EL (cell line): ENCODE measurements at places on chromosomes 3 and 15.

DNA sequence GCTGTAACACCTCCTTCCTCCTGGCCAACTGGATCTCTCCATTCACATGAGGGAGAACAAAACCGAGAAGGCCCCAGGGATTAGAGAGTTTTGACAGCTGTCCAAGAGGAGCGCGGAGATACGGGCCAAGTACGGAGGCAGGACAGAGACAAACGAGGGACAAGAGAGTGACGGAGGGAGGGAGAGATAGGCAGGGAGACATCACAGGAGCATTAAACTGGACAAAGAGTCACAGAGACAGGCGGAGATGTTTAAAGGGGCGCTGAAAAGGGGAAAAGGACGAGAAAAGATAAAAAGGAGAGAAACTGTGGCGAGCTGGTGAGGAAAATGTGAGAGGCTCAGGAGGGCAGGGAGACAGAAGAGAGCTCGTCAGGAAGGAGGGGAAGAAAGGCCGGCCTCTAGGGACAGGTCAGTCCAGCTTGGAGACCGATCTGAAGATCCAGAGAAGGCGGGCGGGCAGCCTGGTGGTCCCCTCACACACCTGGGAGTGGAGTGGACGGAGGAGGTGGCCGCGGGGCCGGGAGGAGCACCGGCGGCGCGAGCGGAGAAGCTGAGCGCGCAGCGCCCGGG is 40.5 kb upstream of the ROPN1 start:
- DNase-seq = peak; percentile 12

GRCh38 chr15:67512140-67512539 is 8.8 kb upstream of the C15orf61 start:
- peak; percentile 26 for DNase-seq

- DNase-seq = no peak
Observed at GRCh38 chr3:53940623-53941022, 49.0 kb upstream of the SELENOK start.

DNA sequence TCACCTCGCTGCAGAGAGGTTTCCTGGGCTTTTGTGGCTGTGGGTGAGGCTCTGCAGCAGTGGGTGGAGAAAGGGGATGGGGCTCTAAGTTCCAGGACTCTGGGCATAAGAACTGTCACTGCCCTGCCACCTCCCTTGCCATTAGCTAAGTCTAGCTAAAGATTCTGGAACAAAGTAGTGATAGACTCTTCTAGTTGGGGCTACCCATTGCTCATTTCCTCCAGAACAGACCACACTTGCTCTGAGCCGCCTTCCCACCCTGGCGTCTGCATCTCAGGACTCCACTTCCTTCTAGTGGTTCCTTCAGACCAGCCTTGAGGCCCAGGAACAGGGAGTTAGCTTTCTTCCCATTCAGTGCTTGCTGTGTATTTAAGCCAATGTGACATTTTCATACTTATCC is 7.5 kb downstream of the ARHGAP31 start:
- DNase-seq = no peak

DNA sequence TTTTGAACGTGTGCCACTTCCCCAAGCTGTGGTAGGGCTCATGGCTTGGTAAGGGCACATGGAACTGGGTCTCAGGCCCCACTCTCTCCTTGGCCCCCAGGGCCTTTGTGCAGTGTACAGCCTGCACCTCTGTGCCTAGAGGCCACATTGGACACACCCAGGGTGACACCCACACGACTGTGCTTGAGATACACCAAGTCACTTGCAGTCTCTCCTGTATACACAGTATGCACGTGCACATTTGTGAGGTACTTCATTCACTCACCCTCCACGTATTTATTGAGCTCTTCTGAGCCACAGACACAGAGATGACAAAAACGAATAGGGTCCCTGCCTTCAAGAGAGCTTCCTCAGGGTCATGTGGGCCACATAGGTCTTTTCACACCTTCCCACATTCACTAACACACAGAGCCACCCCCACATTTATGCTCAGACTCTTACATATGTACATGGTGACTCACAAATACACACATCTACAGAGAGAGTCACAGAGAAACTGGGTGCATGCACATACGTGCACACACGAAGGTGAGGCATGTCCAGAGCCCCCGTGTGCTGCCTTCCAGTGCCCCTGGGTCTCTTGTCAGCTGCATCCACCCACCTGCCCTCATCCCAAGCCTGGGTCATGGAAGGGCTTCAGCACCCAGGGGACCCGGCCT is 9.8 kb upstream of the TMEM115 start:
- DNase-seq = no peak

- DNase-seq = no peak
Observed at GRCh38 chr15:50302581-50302980, 37.1 kb upstream of the HDC start.

DNA sequence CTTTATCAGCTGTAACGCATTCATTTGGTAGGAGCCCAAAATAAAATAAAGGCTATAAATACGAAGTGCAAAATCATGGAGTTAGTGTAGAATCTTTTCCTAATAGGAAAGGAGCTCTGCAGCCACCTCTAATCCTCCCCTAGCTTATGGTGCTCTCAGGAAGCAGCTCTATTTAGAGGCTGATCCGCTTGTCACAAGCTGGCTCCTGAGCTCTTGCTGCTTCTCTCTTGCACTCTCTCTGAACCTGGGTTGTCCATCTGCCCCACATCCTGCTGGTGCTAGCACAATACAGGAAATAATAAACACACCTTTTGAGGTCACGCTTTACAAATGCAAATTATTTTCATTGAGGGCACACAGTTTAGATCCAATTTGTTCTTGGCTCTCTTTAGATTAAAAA is 37.3 kb upstream of the BFSP2 start:
- no peak for DNase-seq

- no peak for DNase-seq
Observed at GRCh38 chr15:37733628-37734027, 200.8 kb upstream of the TMCO5A start.

GRCh38 chr3:133300102-133300501 is 99.8 kb upstream of the BFSP2 start:
- no peak for DNase-seq

DNA sequence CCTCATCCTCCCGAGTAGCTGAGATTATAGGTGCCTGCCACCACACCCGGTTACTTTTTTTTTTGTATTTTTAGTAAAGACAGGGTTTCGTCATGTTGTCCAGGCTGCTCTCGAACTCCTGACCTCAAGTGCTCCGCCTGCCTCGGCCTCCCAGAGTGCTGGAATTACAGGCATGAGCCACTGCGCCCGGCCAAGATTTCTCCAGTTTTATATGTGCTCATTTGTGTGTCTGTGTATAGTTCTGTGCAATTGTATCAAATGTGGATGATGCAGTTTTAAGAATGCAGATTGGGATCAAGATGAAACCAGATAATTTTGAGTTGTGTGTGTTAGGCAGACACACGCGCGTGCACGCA is 68.3 kb downstream of the SLCO3A1 start:
- no peak for DNase-seq

DNA sequence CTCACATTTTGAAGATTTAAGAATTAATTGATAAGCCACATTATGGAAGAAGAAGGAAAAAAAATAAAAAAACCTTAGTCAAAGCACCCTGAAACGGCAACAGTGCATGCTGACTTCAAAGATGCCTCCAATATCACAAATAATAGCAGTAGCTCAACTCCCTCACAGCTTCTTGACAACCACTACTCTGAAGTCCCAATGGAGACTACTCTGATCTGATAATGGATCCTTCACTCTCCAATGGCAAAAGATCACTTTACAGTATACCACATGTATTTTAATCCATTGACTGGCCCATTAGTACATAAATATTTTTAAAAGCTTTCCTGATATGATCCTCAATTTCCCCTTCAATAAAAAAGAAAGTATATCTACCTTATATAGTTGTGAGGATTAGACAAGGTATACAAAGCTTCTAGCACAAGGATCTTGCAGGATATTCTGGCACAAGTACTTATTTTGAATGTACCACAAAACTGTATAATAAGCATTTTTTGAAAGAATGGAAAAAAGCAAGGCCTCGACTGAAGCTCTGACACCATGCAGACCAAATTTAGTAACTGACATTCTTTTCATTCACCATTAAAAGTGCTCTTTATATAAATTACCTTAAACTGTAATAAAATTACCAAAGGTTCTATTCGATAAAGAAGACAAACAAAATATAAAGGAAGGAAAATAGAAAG is 91.9 kb downstream of the PEAK1 start:
- no peak for DNase-seq

- peak; percentile 52 for DNase-seq
Observed at GRCh38 chr15:67511606-67512005, 9.3 kb upstream of the C15orf61 start.

GRCh38 chr3:12983319-12983718 is 89.9 kb downstream of the IQSEC1 start:
- DNase-seq = no peak

DNA sequence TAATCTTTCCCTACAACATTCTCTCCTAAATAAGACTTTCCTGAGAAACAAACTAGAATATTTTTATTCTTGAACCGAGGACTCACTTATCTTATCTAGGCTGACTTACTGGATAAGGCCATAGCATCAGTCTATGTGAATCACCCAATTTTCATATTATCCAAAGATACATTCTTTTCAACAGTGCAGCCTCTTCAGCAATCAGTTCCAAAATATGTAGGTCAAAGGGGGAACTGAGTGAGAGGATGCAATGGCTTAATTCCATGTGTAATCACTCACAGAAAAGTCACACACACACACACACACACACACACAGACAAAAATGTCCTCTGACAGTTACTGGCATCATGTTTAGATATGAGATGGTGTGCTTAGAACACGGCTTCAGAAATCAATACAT is 31.5 kb upstream of the MECOM start:
- DNase-seq = no peak

DNA sequence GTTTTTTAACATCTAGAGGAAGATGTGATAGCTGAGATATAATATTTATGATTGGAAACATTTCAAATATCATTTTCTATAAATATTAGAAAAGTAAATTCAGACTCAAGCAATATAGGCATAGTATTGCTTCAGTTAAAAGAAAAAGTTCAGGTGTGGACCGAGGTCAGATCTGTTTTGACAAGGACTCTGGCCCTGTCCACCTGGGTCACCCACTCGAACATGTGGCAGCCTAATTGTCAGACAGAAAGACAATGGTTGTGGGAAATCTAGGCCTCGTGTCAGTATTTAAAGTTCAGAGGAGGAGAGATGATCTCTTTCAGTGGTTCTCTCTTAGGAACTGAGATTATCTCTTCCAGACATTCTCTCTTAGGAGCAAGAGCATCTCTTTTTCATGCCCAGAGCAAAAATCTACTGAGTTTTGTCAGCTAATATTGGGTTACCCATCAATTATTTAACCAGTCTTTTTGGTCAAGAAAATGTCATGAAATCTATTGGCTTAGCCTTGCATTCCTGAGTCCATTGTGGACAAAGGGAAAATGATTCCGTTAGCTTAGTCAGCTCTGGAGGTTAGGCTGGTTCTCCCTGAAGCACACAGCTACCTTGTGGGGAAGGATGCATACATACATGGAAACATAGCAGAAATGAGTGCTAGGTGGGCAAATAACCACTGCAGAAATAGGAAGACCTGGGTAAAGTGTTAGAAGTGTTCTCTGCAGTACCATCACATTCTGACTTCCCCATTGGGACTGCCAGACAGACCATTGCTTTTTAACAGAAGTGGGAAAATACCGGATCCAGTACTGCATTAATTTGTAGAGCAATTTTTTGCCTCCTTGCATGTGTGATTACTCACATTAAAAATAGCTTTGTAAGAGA is 343.3 kb downstream of the GRM7 start:
- DNase-seq = no peak

GRCh38 chr15:64110950-64111678 is 15.3 kb downstream of the SNX1 start:
- no peak for DNase-seq

DNA sequence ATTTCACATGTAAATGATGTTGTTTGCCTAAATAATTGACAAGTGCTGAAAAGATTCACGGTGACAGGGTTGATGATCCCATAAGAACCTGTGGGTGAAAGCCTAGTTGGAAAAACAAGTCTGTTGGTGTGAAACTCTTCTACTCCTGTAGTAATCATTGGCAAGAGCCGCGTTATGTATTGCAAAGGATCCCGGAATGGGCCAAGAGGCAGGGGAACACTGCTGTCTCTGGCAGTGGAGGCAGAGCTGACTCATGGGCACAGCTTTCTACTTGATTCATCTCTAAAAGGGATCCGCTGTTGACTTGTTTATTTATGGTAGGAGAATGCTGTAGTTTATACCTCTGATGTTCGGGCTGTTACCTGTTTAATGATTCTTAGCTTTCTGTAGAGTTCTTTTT is 63.1 kb downstream of the MAP6D1 start:
- DNase-seq = no peak

- no peak for DNase-seq
Observed at GRCh38 chr3:133283958-133284807, 115.7 kb upstream of the BFSP2 start.

DNA sequence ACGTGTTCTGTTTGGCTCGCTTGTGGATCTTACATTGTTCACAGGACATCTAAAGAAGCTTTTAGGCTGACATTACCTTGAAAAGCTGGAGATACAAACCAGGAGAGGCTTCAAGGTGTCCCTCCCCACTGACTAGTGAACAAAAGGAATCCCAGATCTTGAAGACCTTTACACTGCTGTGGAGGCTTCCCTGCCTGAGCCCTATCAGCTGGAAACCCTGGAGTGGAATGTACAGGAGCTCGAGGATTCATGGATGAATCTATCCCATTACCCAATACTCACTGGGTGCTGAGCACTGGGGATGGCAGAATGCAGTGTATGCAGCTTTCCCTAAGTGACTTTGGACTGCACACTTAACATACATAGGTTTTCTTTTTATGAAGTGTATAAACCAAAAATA is 82.3 kb upstream of the MFGE8 start:
- DNase-seq = no peak

GRCh38 chr3:138928727-138929372 is 18.1 kb downstream of the FOXL2 start:
- no peak for DNase-seq

DNA sequence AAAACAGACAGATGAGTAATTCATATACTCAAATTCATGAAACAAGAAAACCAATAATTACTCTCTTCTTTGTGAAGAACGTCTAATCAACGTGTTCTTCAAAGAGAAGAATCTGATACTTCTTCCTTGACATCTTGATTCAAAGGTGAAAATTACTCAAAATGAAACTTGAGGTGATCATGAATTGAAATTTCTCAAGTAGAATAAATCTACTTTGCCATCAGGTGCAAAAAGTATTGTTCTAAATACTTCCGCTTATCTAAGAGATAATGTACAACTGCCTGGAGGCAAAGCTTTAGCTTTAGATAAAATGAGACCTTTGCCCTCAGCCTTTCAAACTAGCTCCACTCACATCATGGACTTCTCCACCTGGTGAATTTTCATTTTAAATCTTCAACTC is 13.9 kb upstream of the XXYLT1 start:
- DNase-seq = no peak

DNA sequence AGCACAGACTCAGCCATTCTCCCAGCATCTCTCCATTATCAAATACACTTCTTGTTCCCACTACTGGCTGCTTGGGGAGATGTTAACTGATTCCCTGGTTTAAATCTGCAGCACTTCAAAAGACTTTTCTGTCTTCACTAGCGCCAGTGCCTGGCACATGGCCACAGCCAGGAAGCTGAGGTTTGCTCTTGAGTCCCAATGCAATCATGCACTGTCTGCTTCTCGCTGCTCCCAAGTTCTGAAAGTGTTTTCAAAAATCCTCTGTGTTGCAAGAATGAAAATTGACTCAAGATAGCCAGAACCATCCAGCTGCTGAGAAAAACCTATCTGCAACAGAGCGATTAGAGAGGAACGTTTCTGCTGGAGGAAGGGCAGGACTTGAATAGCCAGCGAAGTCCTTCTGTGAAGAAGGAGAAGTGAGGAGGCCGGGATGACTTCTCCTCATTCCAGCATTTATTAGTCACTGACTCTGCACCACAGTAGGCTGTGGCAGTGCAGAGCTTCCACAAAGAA is 358.4 kb upstream of the NR2F2 start:
- DNase-seq = peak; percentile 61
